Tibial nerve (tissue), 4 donors: ENCODE measurements at places on chromosomes 6 and 20.

GRCh38 chr6:46509981-46510510 lies 18.8 kb upstream of the RCAN2 start:
- no peak for DNase-seq

- DNase-seq, result no peak
Measured at GRCh38 chr6:88167352-88167937, 1.3 kb upstream of the CNR1 start.

GRCh38 chr6:27470023-27470422 lies 2.9 kb downstream of the ZNF184 start:
- no peak for DNase-seq

DNA sequence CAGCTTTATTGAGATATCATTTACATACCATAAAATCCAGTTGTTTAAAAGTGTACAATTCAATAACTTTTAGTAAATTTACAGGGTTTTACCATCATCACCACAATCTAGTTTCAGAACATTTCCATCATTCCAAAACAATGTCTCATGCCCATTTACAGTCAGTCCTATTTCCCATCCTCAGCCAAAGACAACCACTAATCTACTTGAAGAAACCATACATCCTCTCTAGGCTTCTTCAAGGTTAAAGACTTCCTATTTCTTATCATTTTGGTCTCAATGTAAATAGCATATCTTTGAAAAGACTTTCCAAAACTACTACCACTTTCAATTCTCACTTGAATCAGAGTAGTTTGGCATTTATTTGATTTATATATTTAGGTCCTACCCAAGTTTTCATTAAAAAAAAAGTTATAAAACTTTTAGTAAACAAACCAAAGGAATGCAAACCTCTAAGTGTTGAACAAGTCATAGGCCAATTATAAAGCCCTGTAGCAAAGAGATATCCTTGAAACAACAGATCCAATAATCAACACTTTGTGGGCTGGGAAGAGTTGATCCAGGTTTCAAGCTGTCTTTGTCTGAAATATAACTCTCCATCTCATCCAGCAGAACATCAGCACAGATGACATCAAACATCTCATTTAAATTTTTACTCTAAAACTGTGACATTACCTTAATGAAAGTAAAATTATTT lies 211.3 kb upstream of the RUNX2 start:
- DNase-seq, result no peak

DNA sequence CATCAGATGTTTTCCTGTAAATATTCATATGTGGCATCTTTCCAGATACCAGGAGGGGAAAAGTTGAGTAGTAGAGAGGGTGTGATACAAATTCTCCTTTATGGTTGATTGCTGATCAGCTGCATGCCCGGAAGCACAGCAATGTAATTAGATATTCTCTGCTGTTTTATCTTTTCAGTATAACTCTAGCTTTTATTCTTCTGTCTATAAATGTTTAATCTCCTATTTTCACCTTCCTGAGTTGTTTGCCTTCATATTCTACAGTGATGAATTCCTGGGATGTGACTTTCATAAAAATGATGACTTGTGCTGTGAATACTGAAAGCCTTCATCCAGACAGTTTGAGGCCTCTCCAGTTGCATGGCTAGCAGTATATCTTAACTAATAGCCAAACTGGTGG lies 53.7 kb downstream of the SH3BGRL2 start:
- no peak for DNase-seq

- DNase-seq, result no peak
Measured at GRCh38 chr6:39982720-39983119, 48.5 kb upstream of the MOCS1 start.

DNA sequence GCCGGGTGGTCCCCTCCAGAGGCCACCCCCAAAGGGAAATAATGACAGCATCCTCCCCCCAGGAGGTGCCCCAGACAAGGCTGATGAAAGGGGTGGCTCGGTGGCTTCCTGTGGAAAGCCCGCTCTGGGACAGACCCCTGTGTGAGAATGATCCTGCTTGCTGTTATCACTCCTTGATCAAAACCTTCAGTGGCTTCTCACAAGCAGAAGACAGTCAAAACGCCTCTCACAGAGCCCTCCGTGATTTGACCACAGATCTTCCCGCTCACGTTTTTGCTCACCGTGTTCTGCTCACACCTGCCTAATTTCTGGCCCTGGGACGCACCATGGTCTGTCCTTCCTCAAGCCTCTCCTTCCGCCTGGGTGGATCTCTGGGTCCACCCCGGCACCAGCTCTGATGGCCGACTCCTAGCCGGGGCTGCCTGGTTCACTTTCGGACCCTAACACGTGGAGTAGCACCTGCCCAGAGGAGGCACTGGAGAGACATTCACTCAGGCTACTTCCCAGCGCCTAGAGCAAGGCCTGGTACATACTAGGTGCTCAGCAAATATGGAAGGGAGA lies 210.4 kb downstream of the ANKRD60 start:
- DNase-seq, result no peak

GRCh38 chr20:7333841-7334240 lies 566.4 kb downstream of the BMP2 start:
- DNase-seq, result no peak

DNA sequence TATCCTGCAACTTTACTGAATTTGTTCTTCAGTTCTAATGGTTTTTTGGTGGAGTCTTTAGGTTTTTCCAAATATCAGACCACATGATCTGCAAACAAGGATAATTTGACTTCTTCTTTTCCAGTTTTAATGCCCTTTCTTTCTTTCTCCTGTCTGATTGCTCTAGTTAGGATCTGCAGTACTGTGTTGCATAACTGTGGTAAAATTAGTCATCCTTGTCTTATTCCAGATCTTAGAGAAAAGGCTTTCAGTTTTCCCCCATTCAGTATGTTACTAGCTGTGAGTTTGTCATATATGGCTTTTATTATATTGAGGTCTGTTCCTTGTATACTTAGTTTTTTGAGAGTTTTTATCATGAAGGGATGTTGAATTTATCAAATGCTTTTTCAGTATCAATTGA lies 4.3 kb downstream of the MICA start:
- no peak for DNase-seq

GRCh38 chr6:88145298-88145963 lies 20.7 kb downstream of the CNR1 start:
- DNase-seq, result no peak

DNA sequence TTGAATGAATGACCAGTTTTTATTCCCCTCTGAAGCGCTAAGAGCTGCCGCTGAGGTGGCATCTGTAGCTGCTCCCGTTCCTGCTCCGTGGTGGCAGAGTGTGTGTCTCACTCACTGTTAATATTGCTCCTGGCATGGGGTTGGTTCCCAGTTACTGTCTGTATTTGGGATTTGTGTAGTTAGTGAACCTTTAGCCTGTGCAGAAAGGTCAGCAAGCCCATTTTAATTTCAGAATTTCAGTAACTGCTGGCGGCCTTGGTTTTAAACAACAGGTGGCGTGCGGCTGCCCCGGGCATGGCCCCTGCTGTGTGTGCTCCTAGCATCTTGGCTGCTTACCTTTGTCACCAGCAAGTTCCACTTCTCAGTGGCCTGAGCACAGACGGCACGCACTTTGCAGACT lies 54.1 kb upstream of the SLC22A1 start:
- no peak for DNase-seq

GRCh38 chr20:22214296-22214695 lies 370.1 kb downstream of the FOXA2 start:
- no peak for DNase-seq

GRCh38 chr6:74764486-74764885 lies 441.4 kb downstream of the COL12A1 start:
- no peak for DNase-seq

- no peak for DNase-seq
Measured at GRCh38 chr6:48426636-48427035, 315.6 kb upstream of the PTCHD4 start.

DNA sequence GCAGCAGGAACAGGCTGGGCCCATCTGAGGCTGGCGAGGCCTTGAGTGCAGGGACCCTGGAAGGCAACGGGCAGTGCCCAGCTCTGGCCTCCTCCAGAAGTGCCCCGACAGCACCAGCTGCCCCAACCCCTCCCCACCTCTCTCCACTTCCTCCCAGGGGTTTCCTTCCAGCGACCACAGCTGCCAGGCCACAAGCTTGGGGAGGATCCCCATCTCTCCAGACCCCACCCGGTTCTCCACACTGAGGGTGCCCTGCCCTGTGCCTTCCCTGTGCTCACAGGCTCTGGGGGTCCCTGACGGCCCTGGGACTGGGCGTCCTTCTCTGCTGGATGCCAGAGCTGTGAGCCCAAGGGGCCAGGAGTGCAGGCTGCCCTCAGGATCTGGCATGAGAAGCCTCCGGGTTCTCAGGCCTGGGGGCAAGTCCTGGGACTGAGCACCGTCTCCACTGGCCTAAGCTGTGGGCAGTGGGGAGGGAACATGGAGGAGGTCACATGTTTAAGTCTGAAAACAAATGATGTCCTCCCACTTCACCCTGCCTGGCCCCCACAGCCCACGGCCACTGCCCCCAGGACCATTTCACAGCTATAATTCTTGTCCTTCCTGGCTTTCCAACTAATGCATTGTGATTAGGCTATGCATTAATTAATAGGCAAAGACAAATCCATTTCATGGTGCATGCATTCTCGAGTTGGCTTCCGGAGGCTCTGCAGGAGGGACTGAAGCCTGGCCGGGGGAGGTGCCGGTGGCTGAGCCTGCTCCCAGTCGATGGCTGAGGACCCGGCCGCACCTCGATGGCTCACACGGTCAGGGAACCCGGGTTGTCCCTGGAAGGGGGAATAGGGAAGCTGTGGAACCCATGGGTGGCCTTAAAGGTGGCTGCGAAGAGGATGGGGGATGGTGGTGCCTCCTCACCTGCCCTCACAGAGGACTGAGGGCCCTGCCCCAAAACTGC lies 24.4 kb downstream of the BHLHE23 start:
- no peak for DNase-seq

DNA sequence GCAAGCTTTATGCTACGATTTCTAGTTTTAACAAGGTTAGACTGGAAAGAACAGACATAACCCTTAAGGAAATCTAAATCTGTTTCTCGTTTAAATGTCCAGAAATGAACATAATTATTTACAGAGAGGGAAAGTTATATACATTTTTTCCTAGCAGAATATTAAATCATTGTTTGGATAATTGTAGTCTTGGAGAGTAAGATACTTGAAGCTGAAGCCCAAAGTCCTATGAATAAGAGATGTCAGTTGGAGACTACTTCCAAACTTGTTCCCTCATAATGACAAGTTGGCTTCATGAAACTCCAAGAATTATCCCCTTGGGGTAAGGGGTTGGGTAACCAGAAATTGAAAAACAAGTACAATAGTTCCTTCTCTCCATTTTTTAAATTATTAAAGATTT lies 911.1 kb upstream of the MAN1A1 start:
- no peak for DNase-seq

- no peak for DNase-seq
Measured at GRCh38 chr20:38315290-38315966, 11.5 kb downstream of the BPI start.

GRCh38 chr6:49479308-49479970 lies 16.3 kb downstream of the CENPQ start:
- DNase-seq, result no peak

- no peak for DNase-seq
Measured at GRCh38 chr6:53771785-53772624, 22.8 kb upstream of the LRRC1 start.

- no peak for DNase-seq
Measured at GRCh38 chr6:75937846-75938245, 134.6 kb downstream of the IMPG1 start.

DNA sequence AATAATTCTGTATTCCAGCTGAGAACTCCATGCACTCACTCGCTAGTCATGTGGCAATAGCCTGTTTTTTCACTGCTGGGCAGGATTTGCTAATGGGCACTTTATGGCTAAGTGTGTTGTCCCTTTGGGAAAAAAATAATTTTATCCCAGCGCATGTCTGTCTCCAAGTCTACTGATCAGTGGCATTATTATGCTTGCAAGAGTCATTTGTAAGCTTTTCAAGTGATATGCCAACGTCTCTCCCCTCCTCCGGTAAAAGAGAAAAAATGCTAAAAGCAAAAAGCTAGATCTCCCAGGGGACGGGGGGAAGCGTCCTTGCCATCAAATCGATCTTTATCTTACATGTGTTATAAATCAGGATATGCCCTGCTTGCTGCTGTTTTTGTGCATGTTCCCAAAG lies 407.7 kb downstream of the CDH26 start:
- no peak for DNase-seq

DNA sequence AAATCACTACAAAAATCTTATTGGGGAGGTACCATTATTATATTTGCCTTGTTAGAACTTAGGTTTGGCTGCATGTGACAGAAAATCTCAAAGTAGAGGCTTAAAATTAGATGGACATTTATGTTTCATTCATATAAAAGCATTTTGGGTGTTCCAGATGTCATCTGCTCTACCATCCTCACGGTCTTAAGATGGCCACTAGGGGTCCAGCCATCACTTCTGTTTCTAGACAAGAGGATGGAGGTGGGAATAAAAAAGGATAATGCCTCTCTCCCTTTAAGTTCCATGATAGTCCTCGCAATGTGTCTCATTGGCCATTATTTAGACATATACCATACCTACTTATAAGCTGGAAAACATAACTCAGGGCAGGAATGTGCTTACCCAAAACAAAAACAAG lies 929.5 kb downstream of the KIF16B start:
- no peak for DNase-seq

- DNase-seq, result no peak
Measured at GRCh38 chr6:47722194-47722593, 23.8 kb downstream of the ADGRF4 start.

GRCh38 chr6:85470023-85470410 lies 20.1 kb downstream of the NT5E start:
- DNase-seq, result no peak

DNA sequence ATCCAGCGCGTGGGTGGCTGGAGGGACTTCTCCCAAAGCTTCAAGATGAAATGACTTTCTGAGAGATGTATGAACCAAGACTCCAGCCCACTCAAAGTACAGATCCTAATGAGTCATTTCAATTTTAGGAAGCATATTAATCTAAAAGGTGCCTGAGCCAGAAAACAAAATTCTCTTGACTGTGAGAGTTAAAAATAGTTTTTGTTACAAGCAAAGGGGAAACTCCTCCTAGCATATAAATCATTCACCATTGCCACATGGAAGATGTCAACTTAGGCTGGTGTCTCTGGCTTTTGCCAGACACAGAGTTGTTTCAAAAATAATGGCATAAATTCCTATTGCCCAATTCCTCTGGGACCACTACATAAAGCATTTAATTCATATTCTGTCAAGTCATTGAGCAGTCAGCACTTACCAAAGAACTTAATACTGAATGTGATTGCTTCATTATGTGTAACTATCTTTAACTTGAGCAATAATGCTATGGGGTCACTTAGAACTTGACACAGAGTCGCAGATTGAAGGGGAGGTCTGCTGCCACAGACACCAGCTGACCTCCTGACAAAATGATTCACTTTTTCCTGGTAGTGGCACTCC lies 280.6 kb downstream of the SLC35F1 start:
- DNase-seq, result no peak

DNA sequence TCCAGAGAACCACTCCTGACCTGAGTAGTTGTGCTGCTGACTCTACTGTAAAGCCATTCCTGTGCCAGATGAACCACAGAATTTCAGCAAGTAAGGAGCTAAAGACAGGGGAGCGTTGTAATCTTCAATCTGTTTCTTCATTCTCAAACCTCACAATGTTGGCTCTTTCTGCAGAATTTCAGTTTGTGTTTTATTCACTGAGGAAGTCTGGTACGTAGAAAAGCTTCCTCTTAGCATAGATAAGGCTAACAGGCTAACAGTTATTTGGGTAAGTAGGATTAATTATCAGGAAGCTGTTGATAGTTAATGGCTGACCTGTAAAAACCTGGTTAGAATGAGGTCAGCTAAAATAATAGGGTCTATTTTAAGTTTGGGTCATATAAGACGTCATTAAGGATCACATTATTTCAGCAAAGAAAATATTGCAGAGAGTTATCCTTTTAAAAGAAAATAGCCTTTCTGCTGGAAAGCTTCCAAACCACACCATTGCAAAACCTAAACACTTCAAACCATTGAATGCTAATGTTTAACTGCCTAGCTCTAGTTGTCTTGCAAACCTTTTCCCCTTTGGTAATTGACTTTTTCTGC lies 14.1 kb upstream of the TENT5A start:
- DNase-seq, result peak; percentile 81
